ENCODE measurements at places on chromosomes 4 and X.

- no peak for DNase-seq
Observed at GRCh38 chr4:96175871-96176270, 336.0 kb downstream of the PDHA2 start.

DNA sequence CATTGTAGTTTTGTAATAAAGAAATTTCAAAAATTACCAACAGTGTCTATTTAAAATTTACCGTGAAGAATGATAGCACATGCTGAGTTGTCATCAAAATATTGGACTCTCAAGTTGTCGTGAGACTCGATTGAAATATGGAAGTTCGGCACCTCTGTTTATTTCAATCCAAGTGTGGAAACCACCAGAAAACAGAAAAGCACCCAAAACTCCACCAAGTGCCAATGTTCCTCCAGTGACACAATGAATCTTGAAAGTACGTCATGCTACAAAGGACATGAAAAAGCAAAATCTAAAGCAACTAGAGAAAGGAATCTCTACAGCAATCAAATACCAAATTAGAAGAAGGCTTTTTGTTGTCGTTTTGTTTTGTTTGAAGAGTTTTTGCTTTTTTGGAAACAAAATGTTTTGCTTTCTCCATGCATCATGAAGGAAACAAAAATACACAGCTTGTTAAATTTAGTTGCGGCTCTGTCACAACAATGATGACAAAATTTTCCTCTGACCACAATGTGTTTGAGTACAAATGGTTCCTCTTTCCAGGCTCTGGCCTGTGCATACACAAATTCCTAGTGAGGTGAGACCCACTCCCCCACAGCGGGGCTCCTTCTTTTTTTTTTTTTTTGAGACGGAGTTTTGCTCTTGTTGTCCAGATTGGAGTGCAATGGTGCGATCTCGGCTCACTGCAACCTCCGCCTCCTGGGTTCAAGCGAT is 9.6 kb upstream of the IL13RA1 start:
- no peak for DNase-seq

- DNase-seq, result no peak
Observed at GRCh38 chr4:38132107-38132673, 172.0 kb downstream of the PTTG2 start.

GRCh38 chrX:56986138-56986537 is 9.2 kb downstream of the SPIN3 start:
- no peak for DNase-seq

DNA sequence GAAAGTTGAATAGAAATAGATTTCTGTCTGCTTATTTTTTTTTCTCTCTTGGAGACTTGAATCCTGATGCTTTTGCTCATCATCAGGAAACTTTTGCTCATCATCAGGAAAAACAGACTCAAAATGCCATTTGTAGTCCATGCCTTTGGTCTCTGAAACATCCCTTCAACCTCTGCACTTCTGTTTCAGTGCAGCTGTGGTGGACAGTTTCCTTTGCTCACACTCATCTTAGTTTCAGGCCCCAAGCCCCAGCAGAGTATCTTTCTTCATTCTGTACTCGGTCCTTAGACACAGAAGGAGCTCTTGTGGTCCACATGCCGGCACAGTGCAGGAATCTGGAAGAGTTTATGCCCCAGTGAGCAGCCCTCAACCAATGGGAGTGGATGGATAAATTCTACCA is 337.9 kb downstream of the PPP3CA start:
- no peak for DNase-seq

GRCh38 chr4:17324386-17324830 is 187.5 kb downstream of the QDPR start:
- DNase-seq, result no peak

GRCh38 chrX:151488677-151489076 is 74.8 kb upstream of the PASD1 start:
- DNase-seq, result peak; percentile 1

- DNase-seq, result peak; percentile 51
Observed at GRCh38 chr4:86497980-86498862, 95.9 kb upstream of the PTPN13 start.

DNA sequence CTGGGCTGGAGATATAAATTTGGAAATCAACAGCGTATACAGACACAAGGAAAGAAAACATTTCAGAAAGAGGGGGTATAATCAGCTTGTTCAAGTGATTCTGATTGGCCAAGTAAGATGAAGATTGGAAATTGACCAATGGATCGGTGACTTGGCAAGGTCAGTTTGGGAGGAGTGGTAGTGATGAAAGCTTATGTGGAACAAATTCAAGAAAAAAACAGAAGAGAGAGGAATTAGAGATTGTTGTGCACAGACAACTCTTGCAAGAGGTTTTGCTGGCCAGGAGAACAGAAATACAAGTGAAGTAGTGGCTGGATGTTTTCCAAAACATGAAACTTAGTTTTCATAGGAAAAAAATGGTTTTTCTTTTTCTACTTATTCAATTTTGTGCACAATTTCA is 16.3 kb downstream of the CD38 start:
- no peak for DNase-seq

DNA sequence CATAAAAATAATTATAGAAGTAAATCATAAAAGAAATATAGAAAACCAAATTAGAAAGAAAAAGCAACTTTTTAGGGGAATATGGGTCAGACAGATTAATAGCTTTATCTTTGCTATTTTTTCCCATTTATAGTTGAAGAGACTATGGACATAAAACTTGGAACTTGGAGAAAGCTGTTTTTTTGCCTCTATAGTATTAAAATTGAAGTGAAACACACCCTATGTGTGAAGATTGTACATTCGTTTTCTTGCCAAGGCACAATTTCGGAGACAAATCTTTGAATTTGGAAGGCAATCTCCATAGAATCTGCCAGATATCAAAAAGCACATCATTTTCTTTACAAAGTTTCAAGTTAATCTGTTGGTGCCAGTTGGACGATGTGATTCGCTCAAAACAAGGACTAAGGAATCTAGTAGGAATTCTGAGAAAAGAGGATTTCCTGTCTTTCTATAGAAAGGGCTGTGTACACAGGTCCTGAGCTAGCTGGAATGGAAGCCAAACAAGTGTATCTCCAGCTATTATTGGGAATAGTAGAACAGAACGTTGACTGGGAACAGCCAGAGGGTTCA is 156.3 kb downstream of the SLC7A11 start:
- no peak for DNase-seq

GRCh38 chrX:103253608-103254007 is 1.3 kb downstream of the TCEAL8 start:
- no peak for DNase-seq

DNA sequence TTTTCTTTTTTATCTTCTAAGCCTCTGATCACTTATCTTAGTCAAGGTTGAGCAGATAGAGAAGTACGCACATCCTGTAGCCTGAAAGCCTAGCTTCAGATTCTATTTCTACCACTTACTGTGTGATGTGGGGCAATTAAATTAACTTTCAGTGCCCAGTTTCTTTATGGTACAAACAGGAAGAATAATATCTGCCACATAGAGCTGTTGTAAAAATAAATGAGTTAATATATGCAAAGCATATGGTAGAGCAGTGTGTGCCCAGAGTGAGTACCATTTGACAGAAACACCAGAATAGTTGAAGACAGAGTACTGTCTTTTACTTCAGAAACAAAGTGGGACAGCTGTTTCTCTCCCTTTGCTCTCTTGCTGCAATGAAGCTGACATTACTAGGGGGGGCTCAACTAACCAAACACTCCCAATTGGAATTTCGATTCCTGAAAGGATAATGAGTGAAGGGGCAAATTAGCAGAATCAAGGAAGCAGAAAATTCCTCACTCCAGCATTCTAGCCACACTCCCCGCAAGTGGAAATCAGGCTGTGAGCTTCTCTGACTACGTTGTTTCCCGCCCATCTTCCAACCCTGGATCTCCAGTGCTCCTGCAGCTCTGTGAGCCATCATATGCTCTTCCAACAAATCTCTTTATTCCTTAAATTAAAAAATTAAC is 80.4 kb downstream of the MAPK10 start:
- no peak for DNase-seq

DNA sequence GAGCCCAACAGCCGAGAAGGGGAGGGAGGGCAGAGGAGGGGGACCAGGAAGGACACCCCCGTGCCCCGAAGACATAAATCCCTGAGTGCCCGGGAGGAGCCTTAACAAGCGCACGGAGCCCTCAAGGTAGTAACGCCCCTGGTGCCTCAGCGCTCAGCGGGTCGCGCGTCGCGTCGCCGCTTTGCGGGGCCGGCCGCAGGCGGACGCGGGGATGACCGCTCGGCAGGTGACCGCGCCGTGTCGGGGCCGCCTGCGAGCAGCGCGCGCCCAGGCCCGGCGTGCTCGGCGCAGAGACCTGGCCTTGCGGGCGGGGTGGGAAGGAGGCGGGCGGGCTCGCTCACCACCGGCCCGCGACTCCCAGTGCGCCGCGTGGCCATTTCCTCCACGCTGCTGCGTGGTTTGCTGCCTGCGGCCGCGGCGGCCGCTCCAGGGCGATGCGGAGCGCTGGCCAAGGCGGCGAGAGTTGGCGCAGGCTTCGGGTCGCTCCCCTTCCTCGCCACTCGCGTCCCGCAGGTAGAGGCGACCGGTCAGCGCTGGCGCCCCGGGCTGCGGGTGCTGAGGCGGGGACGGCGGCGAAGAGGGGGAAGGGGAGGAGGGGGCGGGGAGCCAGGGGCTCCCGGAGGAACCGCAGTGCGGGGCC is 632 bp downstream of the CCSER1 start:
- peak; percentile 61 for DNase-seq

DNA sequence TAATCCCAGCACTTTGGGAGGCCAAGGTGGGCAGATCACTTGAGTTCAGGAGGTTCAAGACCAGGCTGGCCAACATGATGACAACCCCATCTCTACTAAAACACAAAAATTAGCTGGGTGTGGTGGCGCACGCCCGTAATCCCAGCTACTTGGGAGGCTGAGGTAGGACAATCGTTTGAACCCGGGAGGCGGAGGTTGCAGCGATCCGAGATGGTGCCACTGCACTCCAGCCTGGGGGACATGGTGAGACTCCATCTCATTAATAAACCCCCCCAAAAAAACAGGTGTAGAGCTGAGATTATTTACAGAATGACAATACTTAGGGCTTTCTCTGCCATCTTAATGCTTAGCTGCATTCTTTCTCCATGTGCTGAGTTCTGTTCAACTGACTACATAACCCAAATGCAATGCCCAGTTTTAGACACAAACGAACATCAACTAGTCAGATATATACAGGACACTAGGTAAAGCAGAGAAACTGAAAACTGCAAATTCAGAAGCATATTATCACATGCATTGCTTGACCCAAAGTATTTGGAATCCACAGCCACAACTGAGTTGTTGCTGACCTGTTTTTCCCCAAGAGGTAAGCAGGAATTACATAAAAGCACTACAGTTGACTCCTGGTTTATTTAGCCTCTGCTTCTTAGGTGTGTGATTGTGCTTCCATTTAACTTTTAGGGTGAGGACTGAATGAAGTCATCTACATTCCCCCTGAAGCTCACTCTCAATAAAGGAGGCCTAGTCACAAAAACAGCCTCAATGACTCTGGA is 12.1 kb downstream of the RBMX start:
- DNase-seq, result no peak

- DNase-seq, result no peak
Observed at GRCh38 chr4:183971929-183972490, 66.9 kb downstream of the STOX2 start.

DNA sequence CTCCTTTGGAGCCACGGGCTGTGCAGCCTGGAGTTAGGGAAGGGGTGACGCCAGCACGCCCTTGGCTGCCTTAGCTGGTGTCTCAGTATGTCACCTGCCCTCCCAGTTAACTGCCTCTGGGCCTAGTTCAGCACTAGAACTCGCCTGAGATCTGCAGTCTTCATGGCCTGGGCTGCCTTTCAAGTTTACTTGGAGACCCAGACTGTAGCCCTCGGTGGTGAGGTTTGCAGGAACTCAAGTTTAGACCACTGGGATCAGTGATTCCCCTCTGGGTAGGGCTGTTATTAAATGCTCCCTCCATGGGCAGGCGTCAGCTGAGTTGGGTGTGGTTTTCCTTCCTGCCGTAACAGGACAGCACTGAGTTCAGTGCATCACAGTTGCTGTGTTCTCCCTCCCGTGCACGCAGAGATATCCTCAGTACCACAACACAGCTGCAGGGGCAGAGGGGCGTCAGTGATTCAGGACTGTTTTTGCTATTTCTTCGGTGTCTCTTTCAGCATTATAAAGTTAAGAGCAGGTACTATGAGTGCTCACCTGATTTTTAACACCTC is 30.5 kb downstream of the PLAC8 start:
- no peak for DNase-seq

DNA sequence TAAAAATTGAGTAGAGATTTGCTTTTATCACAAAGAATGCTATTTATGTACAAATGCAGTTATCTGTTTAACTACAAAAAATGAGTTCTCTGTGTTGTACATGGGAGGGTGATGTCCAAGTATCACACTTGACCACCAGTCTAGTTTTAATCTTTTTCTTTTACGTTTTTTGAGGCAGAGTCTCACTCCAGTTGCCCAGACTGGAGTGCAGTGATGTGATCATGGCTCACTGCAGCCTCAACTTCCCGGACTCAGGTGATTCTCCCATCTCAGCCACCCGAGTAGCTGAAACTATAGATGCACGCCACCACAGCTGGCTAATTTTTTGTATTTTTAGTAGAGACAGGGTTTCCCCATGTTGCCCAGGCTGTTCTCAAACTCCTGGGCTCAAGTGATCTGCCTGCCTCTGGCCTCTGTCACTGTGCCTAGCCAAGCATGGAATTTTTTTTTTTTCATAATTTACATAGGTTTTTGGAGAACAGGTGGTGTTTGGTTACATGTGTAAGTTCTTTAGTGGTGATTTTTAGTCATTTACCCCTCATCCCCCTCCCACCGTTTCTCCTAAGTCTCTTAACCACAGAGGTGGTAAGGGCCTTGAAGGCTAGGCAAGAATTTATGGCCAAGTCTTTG is 47.9 kb upstream of the RPA4 start:
- no peak for DNase-seq

GRCh38 chr4:22201256-22201655 is 252.7 kb upstream of the KCNIP4 start:
- DNase-seq, result no peak

DNA sequence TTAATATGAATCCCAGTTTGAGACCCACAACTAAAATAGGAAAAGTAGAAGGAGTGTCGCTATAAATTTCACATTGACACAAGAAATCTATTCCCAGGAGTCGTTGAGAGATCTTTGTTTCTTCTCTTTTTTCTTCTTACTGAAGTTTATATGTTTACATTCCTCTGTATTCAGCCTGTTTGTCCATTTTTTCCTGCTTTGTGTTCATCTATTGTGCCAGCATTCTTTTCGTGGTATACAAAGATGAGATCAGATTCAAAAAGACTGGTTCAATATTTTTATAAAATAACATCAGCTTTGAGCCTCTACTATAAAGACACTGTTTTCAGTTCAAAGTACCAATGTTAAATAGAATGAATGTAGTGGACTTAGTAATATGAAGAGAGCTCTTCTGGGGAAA is 95.4 kb upstream of the MYOZ2 start:
- DNase-seq, result peak; percentile 44

- no peak for DNase-seq
Observed at GRCh38 chr4:168740691-168741090, 243.8 kb downstream of the PALLD start.
